Mucosa of descending colon (tissue), 3 donors: ENCODE measurements at places on chromosomes 13 and 19. TPM values are rescaled to one million over a fixed set of nuclear protein-coding genes. Genes with fewer than 3 reads are reported as not detected.

GRCh38 chr19:367561-367960, 23.0 kb upstream of the MIER2 start:
- DNase-seq = no peak

Gene SCN1B
- total RNA-seq = 1.6 TPM

DNA sequence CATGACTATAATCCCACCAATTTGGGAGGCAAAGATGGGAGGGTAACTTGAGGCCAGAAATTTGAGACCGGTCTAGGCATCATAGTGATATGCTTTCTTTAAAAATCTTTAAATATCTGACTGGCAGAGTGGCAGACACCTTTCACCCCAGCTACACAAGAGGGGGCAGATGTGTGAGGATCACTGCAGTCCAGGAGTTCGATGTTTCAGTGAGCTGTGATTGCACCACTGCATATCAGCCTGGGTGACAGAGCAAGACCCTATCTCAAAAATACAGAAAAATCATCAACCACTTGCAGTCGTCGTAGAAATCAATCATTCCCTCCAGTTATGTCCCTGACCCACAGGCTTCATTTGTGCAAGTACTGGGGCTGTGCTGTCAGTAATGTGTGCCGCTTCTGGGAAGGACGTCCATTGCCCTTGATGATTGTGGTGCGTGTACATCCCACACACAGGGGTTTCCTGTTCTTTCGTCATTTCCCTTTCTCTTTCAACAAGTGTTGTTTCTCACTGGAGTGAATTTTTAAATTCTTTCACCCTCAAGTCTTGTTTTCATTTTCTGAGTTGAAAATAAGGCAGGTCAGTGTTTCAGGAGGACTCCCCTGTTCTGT, 1.4 kb downstream of the LGALS14 start:
- no peak for DNase-seq

Gene HIF3A
- 4.9 TPM for total RNA-seq

- no peak for DNase-seq
These were observed 76.2 kb downstream of the GGACT start for GRCh38 chr13:100512422-100512821.

Gene ZNF260
- total RNA-seq = 11.0 TPM

- peak; percentile 58 for DNase-seq
These were observed 34.3 kb upstream of the SHKBP1 start for GRCh38 chr19:40542202-40542859.

Gene CRX
- not detected for total RNA-seq

Gene LRRC4B
- total RNA-seq = 0.52 TPM

- no peak for DNase-seq
These were observed 7.6 kb downstream of the F7 start for GRCh38 chr13:113112893-113113845.

DNA sequence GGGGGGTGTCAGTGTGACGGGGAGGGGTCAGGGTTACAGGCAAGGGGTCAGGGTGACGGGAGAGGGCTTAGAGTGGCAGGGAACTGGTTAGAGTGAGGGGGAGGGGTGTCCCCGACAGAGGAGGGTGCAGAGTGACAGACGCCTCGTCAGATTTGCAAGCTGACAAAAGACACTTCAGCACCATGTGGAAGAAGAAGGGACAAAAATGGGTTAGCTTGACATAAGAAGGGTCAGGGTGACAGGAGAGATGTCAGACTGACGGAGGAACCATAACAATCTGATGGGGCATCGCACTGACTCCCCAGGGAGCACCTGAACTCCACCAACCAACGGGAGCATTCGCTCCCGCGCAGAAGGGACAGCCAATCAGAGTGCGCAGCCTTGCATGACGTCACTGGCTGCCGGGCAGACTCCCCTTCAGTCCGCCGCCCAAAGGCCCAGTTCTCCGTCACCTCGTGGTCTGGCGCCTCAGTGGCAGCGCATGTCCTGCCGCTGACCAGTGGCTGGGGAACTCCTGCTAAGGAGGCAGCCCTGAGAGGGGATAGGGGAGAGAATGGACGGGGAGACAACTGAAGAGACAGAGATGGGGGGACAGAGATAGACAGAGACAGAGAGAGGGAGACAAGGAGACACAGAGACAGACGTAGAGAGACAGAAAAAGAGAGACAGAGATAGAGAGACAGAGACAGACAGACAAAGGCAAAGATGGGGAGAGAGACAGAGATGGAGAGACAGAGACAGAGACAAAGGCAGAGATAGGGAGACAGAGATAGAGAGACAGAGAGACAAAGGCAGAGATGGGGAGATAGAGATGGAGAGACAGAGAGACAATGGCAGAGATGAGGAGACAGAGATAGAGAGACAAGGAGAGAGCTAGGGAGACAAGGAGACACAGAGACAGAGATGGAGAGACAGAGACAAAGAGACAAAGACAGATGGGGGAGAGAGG, 30.2 kb downstream of the C19orf81 start:
- DNase-seq = peak; percentile 80

- no peak for DNase-seq
These were observed 353.1 kb downstream of the ENOX1 start for GRCh38 chr13:43433691-43434141.

- DNase-seq = no peak
These were observed 59.5 kb downstream of the PCCA start for GRCh38 chr13:100148422-100148821.

DNA sequence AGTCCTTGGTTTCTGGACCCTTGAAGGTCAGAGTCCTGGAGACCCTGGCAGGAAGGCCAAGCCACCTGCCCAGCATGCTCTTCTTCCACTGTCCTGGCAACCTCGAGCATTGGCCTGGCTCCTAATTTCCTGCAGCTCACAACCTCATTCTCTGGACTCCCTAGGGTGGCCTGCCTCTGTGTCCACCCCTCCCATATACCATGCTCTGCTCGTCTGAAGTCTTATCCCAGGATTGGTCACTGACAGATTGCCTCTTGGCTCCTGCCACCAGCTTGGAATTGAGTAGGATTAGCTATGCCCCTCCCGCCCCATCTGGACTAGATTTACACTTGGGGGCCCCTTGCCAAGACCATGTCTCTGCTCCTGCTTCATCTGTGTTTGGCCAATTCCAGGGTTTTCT, 17.1 kb upstream of the WASF3 start:
- no peak for DNase-seq

DNA sequence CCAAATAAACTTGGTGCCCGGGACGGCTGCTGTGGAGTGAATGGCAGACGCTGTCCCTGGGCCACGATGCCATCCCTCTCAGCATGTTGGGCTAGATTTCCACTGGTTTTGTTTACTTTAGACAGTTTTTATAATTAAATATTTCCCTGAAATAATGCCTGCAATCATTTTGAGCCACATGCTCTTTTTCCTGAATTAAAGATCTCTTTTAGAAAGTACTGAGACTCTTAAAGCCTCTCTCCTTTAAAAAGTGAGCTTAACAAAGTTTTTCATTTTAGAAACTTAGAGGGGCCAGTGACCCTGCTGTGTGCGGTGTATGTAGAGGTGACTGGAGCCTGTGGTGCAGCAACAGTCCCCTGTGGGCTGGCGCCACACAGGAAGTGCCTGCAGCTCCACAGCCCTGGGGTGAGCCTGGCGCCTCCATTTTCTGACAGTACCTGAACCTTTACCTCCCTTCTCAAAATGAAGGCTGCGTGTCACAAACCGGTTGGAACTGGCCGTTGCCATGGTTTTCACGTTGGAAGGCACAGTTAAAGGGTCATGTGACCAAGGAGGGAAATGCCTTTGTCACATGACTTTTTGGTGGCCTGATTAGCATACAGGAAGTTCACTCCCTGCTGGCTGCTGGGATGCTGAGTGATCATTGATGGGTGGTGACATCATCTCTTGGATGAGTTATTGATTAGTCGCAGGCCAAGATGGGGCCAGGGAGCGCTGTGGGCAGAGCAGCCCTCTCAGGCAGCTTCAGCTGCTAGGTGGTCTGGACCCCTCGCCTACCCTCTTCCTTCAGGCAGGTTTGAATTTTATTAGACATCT, 26.3 kb downstream of the TSSK6 start:
- DNase-seq = peak; percentile 88

Gene C19orf12
- total RNA-seq = 17.0 TPM

- DNase-seq = no peak
These were observed 4.1 kb upstream of the TLE6 start for GRCh38 chr19:2973229-2973628.

- peak; percentile 29 for DNase-seq
These were observed 475.7 kb downstream of the UQCRFS1 start for GRCh38 chr19:28737021-28737895.

DNA sequence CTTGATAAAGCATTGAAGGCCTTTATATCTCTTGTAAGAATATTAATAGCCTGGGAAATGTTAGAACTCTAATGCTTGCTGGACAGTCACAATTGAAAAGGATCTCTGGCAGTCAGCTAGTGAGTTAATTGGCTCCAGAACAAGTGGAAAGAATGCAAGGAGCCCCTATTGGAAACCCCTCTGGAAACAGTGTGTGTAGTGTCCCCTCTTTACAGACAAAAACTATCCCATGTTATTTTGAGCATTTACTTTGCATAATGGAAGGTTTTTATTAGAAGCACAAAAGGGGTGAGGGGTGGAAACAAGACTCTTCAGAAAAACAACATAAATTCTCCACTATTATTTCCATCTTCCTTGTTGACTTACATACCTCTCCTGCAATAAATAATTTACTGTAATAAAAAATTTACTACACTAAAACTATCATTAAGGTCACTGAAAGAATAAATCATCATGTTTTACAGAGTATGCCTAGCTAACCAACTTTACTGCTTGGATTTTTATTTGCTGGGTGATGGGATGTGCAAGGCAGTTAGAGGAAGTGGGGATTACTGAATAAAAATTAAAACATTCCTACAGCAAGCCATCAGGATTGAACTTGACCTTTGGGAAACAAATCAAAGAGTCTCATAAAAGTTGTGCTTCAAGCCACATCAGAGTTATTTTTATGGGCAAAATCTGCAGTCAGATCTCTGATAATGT, 610.4 kb downstream of the TBC1D4 start:
- DNase-seq = no peak

Gene PEG3
- 27.2 TPM for total RNA-seq

- no peak for DNase-seq
These were observed 316.4 kb downstream of the GPC5 start for GRCh38 chr13:91714855-91715254.

DNA sequence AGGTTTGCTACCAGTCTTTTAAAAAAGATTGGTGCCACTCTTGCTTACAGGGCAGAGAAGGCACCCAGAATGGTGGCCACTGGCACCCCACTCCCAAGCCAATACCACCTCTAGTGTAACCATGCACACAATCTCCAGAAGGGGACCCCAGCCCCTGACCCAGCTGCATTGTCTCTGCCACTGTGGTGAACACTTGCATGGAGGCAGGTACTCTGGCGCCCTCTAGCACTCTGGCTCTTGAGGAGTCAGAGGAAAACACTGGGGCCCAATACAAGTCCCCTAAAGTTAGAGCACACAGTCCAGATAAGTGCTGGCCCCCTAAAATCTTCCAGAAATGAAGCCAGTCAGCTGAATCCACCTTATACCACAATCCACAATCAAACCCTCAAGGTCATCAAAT, 6.0 kb downstream of the ERVV-1 start:
- DNase-seq = peak; percentile 45

Gene DCLK1
- 17.9 TPM for total RNA-seq

Gene PRTN3
- total RNA-seq = not detected

DNA sequence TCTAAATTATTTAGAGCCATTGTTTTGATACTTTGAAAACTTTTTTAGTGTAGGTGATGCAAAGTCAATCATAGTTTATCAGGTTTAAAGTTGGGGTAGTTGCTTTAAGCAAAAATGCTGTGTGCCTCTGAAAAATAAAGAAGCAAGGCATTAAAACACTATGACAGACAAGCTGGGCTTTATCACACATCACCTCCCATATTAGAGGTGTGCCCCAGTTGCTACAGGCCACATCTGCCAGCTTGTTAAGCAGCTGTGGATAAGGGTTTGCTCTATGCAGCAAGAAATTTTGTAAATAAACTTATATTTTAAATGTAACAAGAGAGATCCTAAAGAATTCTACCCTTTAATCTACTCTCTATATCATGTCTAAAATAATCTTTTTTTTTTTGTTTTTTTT, 255.8 kb downstream of the B3GLCT start:
- DNase-seq = no peak

GRCh38 chr13:26253262-26253786, 605 bp upstream of the CDK8 start:
- no peak for DNase-seq

- no peak for DNase-seq
These were observed 9.4 kb downstream of the C19orf12 start for GRCh38 chr19:29705706-29706105.

GRCh38 chr13:112522578-112522977, 65.4 kb downstream of the TUBGCP3 start:
- DNase-seq = no peak

- no peak for DNase-seq
These were observed 50.2 kb downstream of the SERP2 start for GRCh38 chr13:44423824-44424223.

DNA sequence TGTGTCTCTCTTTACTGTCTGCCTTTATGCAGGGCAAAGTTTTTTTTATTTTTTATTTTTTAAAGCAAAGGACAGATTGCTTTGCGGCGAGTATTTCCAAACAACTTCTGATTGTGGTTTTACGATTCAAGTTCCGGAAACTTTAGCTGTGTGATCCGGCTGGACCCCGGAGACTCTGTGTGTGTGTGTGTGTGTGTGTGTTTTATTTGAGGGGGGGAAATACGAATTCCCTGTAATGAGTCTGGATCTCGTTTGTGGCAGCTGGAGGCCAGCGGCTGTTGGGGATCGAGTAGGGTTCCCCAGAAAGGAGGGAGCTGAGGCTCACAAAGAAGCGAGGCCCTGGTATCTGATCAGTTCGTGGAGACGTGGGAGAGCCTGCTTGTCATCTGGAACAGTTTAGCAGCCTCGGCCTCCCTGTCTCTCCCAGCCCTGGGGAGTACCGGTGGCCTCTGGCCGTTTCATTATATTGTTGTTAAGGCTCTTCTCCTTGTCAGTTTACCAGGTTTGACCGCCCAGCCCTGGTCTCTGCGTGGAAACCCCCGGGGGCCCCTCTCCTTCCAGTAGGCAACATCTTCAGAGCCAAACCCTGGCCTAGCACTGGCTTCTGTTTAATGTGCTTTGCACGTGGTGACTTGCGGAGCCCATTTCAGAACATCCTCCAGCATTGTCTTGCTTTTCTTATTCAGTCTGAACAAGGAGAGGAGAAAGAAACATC, 1.3 kb downstream of the FARP1 start:
- peak; percentile 23 for DNase-seq

Gene KIR2DL3
- total RNA-seq = not detected

- no peak for DNase-seq
These were observed 52.9 kb downstream of the OR10H4 start for GRCh38 chr19:16001481-16002312.

Gene SH3GL1
- 54.9 TPM for total RNA-seq

Gene RASIP1
- 8.6 TPM for total RNA-seq

- no peak for DNase-seq
These were observed 11.3 kb downstream of the SOX1 start for GRCh38 chr13:112078216-112078615.

DNA sequence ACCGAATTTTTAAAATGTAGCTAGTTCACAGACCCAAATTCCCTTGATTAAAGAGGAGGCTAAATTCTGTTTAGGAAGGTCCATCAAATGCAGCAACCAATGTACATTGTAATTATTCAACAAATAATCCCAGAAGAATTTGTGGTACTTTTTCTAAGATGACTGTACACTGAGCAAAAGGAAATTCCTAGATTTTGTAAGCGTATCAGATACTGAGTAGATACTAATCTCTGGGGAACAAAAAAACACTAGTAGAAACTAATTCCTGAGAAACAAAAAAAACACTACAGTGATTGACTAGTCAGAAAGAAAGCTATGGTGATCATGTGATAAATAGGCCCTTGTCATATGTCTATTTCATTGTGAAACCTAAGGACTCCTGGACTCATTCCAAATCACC, 246.1 kb downstream of the PCDH17 start:
- DNase-seq = no peak

- DNase-seq = no peak
These were observed 1.8 kb downstream of the LRG1 start for GRCh38 chr19:4537953-4538600.

Gene RASGRP4
- total RNA-seq = 2.3 TPM
